ENCODE measurements at places on chromosomes 13 and 19.

GRCh38 chr19:2246801-2247361, 2.2 kb upstream of the AMH start:
- DNase-seq: no peak

- no peak for DNase-seq
These were observed 15.1 kb downstream of the HPN start for GRCh38 chr19:35056513-35057063.

DNA sequence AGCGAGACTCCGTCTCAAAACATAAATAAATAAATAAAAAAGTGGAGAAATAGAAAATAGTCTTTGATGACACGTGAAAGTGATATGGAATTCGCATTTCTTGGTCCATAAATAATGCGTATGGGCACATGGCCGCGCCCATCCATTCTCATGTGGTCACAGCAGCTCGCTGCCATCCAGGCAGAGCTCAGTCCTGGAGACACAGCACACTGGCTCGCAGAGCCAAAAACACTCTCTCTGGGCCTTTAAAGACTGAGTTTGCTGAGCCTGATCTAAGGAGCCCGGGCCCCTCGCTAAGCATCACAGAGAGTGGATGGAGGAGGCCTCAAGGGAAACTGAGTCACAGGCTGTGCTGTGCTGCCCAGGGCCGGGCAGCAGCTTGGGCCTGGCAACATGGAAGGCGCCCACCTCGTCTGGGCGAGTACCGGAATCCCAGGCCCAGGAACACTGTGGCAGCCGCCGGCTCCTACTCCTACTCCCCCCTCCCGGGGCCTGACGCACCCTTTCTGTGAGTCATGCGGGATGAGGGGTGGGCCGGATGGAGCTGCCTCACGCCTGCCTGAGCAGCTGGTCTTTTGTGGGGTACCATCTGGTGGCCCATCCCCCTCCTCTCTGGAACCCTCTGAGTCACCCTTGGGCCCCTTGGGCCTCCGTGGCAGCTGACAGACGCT, 28.9 kb upstream of the CACTIN start:
- no peak for DNase-seq

DNA sequence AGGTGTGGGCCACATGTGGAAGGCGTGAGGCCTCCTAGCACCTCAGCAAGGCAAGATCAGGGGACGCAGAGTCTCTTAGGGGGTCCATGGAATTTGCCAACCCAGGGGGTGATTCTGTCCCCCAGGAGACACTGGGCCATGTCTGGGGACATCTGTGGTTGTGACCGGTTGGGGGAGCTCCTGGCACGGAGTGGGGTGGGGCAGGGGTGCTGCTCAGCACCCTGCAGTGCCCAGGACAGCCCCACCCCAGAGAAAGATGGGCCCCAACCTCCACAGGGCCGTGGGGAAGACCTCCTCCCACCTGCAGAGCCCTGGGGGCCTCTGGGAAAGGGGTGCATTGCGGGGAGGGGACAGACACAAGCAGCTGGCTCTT, 4.0 kb downstream of the MKNK2 start:
- no peak for DNase-seq

DNA sequence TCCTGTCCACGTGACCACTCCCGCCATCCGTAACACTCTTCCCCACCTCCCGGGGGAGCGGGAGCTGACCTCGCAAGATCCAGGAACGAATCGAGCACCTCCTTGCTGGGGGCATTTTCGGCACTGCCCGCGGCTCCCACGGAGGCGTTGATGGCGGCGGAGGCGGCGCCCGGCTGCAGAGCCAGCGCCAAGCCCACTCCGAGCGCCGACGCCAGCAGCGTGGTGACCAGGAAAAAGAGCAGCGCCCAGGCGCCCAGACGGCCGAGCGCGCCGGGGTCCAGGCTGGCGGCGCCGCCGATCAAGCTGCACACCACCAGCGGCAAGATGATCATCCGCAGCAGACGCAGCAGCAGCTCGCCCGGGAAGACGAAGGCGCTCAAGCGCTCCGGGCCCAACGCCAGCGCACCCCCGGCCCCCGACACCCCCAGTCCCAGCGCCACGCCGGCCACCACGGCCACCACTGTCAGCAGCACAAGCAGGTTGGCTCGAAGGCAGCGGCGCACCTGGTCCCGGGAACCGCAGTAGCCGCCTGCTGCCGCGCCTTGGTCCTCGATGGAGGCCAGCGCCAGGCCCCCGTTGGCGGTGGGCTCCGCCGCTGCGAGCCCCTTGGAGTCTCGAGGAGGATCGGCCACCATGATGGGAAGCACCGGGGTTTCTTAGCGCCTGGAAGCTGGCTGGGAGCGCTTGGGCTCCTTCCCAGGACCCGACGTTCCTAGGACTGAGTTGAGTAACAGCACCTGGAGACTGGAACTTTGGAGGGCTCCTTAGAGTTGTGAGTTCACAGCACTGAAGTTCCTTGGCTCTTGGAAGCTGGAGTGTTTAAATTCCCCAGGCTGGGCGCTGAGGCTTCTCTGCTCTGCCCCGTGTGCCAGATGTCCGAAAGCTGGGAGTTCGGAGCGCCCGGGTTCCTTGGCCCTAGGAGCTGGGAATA, 798 bp downstream of the SLC1A5 start:
- DNase-seq: peak; percentile 51

GRCh38 chr19:18785179-18786124, 5.7 kb downstream of the COMP start:
- peak; percentile 73 for DNase-seq

- DNase-seq: no peak
These were observed 28.6 kb downstream of the NAXD start for GRCh38 chr13:110643768-110644421.

- peak; percentile 26 for DNase-seq
These were observed 113.2 kb downstream of the KCNRG start for GRCh38 chr13:50128428-50128931.

DNA sequence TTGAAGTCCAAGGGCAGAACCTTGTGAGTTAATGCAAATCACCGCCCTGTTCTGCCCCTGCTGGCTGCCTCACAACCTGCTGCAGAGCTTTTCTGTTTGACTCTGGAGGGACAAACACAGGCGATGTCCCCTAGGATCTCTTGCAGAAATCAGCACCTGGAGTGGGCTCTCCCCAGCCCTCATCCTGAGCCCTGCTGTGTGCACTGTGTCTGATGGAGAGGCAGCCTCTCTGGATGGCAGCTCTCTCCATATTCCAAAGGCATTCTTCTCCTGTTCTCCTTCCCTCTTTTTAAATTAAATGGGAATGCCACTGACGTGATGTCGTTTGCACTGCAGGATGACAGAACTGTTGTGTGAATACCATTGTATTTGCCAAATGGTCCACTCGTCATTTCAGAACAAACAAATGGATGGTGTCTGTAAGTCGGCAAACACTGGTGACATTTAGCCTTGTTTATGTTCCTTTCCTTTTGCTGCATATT, 184.1 kb downstream of the ZNF536 start:
- DNase-seq: no peak

- DNase-seq: no peak
These were observed 355.5 kb downstream of the ENOX1 start for GRCh38 chr13:43431290-43431716.

DNA sequence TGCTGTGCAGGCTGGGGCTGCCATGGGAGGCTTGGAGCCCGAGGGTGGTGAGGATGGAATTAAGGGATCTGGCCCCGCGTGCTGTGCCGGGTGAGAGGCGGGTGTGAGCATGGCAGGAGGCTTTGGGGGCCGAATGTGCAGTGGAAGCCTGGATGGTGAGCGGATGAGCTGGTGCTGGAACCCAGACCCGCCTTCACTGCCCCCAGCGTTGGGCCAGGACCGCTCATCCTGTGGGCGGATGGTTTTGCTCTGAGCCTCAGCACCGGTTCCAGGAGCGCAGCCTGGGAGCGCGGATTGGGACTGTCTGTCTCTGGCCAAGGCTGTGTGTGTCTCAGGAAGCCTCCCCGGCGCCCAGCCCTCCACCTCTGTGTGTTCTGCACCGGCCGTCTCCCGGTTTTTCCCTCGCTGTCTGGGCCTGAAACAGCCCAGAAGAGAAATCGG, 16.7 kb downstream of the KDM4B start:
- DNase-seq: no peak

GRCh38 chr13:46633416-46633815, 80.4 kb downstream of the LRCH1 start:
- no peak for DNase-seq

DNA sequence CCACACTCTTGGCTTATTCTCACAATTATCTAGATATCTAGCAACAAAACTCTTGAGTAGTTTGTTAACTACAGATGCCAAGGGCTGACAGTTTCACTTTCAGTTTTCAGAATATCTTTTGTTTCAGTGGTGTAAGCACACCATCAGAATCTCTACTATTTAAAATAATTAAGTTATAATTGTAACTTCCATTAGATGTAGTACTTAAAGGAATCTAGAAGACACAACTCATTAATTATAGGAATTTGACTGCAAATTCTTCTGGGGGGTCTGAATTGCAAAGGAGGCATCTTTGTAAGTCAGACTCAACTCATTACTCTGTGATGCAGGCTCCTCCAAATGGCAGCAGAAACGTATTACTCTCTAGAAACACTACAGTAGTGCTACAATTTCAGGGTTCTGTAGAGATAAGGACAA, 44.9 kb upstream of the USPL1 start:
- DNase-seq: no peak

GRCh38 chr19:13952154-13952930, at the start of gene DCAF15:
Gene DCAF15 (plus strand): TSS chr19:13952509. CDS start chr19:13952513, 4 bp downstream.
- peak; percentile 98 for DNase-seq

Measured in stimulated activated CD4-positive, alpha-beta T cell treated with anti-CD3 and anti-CD28 coated beads, Interleukin-4, amount 100 ng/mL, for 1 hour (primary cell).